ENCODE measurements at places on chromosomes 5 and 9. TPM values are rescaled to one million over a fixed set of nuclear protein-coding genes. Genes with fewer than 3 reads are reported as not detected.

GRCh38 chr9:127942216-127943010 is 4.8 kb upstream of the DPM2 start:
- H3K4me3 ChIP-seq = no peak overlapping the region
- H3K4me1 ChIP-seq = no peaks in the 10 kb centered on the region
- H3K27me3 ChIP-seq = no peaks in the 10 kb centered on the region
- H3K27ac ChIP-seq = no peak overlapping the region
- DNase-seq = peak; percentile 84

GRCh38 chr9:133656211-133657119 is 20.3 kb downstream of the DBH start:
- no peaks in the 10 kb centered on the region for H3K36me3 ChIP-seq
- no peaks in the 10 kb centered on the region for H3K4me1 ChIP-seq
- no peak for DNase-seq
- H3K27ac ChIP-seq = no peak overlapping the region

DNA sequence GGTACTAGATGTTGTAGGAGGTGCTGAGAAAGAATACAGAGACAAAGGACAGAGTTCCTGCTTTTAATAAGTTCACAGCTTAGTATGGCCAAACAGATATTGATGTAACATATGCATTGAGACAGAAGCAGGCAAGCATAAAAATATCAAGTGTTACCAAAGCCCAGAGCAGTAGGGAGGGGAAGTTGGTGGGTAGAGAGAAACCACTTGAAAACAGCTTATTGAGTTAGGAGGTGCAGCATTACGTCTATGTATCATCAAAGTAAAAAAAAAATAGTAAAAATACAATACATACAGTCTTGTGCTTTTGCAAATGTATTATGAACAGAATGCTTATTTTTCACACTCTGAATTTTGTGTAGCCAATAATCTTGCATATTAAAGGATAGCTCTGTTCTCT is 441.8 kb upstream of the SGCD start:
- H3K27ac ChIP-seq = no peak overlapping the region
- no peaks in the 10 kb centered on the region for H3K36me3 ChIP-seq
- H3K4me1 ChIP-seq = no peaks in the 10 kb centered on the region
- H3K27me3 ChIP-seq = no peaks in the 10 kb centered on the region
- DNase-seq = no peak
- H3K4me3 ChIP-seq = no peak overlapping the region

GRCh38 chr5:61228691-61229280 is 66.5 kb upstream of the SMIM15 start:
- no peak overlapping the region for H3K27ac ChIP-seq
- H3K4me1 ChIP-seq = no peaks in the 10 kb centered on the region
- no peaks in the 10 kb centered on the region for H3K36me3 ChIP-seq
- no peak overlapping the region for H3K4me3 ChIP-seq
- H3K27me3 ChIP-seq = no peaks in the 10 kb centered on the region
- no peak for DNase-seq

GRCh38 chr9:71985297-71985911 is 74.0 kb downstream of the C9orf85 start:
- H3K4me3 ChIP-seq = no peak overlapping the region
- H3K27ac ChIP-seq = no peak overlapping the region
- no peaks in the 10 kb centered on the region for H3K4me1 ChIP-seq
- H3K36me3 ChIP-seq = no peaks in the 10 kb centered on the region

GRCh38 chr5:127042593-127042992 is 12.2 kb upstream of the MARCHF3 start:
- no peak for DNase-seq
- H3K4me3 ChIP-seq = no peak overlapping the region
- H3K4me1 ChIP-seq = no peaks in the 10 kb centered on the region
- no peaks in the 10 kb centered on the region for H3K36me3 ChIP-seq
- no peak overlapping the region for H3K27ac ChIP-seq
- H3K27me3 ChIP-seq = no peaks in the 10 kb centered on the region

DNA sequence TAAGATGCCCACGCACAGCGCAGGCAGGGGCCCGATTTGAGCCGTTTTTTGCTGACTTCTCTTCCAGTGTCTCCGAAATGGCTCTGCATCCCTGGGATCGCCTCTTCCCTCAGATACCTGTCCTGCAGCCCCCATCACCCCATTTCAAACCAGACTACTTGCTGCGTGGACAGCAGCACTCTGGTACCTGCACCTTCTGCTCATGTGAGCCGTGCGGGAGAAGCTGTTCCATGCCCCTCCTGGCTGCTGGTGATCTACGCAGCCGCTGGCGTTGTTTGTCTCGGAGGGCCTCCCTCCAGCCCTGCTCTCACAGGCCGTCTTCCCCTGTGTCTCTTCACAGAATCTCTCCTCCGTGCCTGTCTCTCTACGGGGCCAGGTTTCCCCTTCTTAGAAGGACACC is 13.4 kb downstream of the CEP72 start:
- H3K4me1 ChIP-seq = no peaks in the 10 kb centered on the region
- H3K4me3 ChIP-seq = no peak overlapping the region
- H3K27me3 ChIP-seq = no peaks in the 10 kb centered on the region
- peak; percentile 4 for DNase-seq
- no peaks in the 10 kb centered on the region for H3K36me3 ChIP-seq
- no peak overlapping the region for H3K27ac ChIP-seq

- no peaks in the 10 kb centered on the region for H3K27me3 ChIP-seq
- no peak overlapping the region for H3K27ac ChIP-seq
- H3K4me1 ChIP-seq = no peaks in the 10 kb centered on the region
- H3K36me3 ChIP-seq = no peaks in the 10 kb centered on the region
- no peak for DNase-seq
Observed at GRCh38 chr9:31541721-31542281, 842.6 kb upstream of the ACO1 start.

DNA sequence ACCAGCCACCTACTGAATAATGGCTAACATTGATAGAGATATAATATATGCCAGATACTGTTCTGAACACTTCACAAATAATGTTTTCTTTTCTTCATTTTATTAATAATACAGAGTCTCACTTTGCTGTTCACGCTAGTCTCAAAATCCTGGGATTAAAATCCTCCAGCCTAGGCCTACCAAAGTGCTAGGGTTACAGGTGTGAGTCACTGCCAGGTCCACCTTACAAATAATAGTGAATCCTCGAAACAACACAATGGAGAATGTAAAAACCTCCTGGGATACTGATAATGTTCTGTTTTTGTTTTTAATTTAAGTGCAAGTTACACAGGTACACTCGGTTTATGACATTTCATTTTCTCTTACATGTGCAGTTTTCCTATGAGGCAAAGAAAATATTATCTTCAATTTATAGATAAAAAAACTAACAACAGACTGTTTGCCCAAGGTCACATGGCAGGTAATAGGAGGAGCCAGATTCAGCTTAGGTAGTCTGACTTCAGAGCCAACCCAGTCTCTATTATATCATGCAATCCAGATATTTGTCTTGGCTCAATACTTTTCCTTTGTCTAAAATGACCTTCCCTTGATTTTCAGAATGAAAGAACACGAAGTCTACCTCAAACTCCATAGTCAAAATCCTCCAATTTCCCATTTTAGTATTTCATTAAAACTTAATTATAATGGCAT is 7.8 kb downstream of the ZFR start:
- no peaks in the 10 kb centered on the region for H3K27me3 ChIP-seq
- H3K36me3 ChIP-seq = no peaks in the 10 kb centered on the region
- H3K4me1 ChIP-seq = peaks cover 2% of the 10 kb centered on the region
- H3K4me3 ChIP-seq = no peak overlapping the region

DNA sequence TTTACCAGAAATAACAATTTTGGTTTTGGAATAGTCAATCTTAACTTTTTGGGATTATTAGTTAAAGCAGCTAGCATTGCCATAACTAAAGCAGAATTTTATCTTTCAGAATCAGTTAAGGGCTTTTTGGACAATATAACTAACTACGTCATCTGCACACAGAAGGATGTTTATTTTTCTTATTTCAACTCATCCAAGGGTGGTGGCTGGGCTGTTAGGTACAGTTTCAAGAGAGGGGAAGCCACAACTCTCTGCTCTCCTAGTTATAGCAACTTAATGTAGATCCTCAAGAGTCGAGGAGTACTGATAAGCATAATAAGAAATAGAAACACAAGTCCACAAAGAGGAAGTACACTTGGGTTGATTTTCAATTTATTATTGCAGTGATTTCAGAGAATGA is 65.6 kb downstream of the ANKRD55 start:
- no peak overlapping the region for H3K27ac ChIP-seq
- no peaks in the 10 kb centered on the region for H3K27me3 ChIP-seq
- no peaks in the 10 kb centered on the region for H3K4me1 ChIP-seq
- no peaks in the 10 kb centered on the region for H3K36me3 ChIP-seq
- no peak overlapping the region for H3K4me3 ChIP-seq
- no peak for DNase-seq

DNA sequence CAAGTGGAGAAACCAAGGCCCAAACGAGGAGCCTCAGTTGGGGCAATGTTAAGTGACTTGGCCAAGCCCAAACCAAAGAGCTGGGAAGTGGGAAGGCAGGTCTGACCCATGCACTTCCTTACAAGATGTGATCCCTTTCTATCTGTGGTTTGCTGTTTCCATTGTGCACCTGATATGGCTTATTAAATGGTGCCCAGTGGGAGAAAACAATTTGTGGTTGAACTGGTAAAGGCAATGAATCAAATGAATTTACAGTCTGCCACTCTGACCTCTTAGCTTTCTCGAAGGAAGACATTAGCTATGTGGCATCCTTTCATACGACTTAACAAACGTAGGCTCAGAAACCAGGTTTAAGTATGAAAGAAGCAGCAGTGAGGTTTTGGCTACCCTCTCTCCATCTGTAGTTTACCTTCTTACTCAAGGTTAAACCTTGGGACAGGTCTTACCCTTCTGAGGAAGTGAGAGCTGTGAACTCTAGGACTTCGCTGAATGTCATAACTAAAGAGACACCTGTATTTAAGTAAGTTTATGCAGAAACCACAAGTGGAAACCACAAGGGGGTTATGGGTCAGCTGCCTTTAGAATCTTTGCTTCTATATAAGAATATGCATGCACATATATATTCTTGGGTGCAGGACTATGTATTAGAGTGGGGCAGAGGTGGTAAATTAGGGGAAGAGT is 100.5 kb upstream of the SPATA31D4 start:
- no peak for DNase-seq
- H3K4me1 ChIP-seq = no peaks in the 10 kb centered on the region
- H3K36me3 ChIP-seq = no peaks in the 10 kb centered on the region
- no peak overlapping the region for H3K4me3 ChIP-seq
- no peak overlapping the region for H3K27ac ChIP-seq

DNA sequence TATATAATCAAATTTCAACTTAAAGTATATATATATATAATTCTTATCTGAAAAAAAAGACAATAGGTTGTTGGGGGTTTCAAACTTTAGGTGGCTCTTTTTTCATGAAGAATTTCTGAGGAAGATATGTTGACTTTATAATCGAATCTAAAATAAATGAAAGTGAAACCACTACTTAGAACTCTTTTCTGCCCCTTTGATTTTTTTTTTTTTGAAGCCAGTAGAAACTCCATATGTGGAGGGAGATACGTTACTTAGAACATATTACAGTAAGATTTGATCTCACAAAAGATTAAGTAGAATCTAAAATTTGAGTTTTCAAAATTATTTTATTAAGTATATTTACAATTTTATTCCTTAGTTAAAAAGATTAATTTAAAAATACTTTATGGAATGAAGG is 96.9 kb downstream of the ATG10 start:
- no peaks in the 10 kb centered on the region for H3K36me3 ChIP-seq
- no peaks in the 10 kb centered on the region for H3K27me3 ChIP-seq
- no peak overlapping the region for H3K4me3 ChIP-seq
- H3K4me1 ChIP-seq = no peaks in the 10 kb centered on the region
- H3K27ac ChIP-seq = no peak overlapping the region

DNA sequence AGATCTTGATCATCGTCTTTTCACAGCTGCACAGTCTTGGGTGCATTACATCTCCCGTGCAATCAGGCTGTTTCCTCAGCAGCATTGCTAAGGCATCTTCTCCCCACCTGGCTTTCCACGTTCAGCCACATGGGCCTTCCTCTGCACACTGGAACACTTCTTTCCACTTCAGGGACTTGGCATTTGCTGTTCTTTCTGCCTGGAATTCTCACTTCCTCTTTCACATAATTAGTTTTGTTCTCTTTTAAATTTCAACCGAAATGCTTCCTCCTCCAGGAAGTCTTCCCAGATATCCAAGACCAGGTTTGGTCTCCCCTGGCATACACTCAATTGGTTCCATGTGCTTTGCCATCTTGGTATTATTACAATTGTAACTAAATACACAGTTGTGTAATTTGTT is 43.8 kb downstream of the WHRN start:
- DNase-seq = no peak
- no peak overlapping the region for H3K27ac ChIP-seq
- H3K36me3 ChIP-seq = no peaks in the 10 kb centered on the region
- no peaks in the 10 kb centered on the region for H3K4me1 ChIP-seq

- no peaks in the 10 kb centered on the region for H3K36me3 ChIP-seq
- peak; percentile 49 for DNase-seq
- no peak overlapping the region for H3K4me3 ChIP-seq
- H3K4me1 ChIP-seq = no peaks in the 10 kb centered on the region
- no peaks in the 10 kb centered on the region for H3K27me3 ChIP-seq
Observed at GRCh38 chr9:91500509-91501014, 76.9 kb upstream of the NFIL3 start.

DNA sequence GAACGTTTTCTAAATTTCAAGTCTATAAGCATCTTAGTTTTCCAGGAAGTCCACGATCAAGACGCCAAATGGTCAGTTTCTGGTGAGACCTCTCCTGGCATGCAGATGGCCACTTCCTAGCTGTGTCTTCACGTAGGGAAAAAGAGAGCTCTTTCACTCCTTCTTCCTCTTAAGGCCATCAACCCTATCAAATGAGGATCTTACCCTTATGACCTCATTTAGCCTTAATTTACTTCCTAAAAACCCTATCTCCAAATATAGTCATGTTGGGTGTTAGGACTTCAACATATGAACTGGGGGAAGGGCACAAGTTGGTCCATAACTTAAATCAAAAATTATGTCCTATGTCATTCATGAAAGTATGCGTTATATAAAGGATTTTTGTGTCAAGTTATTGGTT is 229.5 kb downstream of the ARL15 start:
- no peaks in the 10 kb centered on the region for H3K4me1 ChIP-seq
- H3K27me3 ChIP-seq = no peaks in the 10 kb centered on the region
- no peak overlapping the region for H3K4me3 ChIP-seq
- no peak for DNase-seq
- no peak overlapping the region for H3K27ac ChIP-seq
- H3K36me3 ChIP-seq = no peaks in the 10 kb centered on the region

- DNase-seq = peak; percentile 32
- peaks cover 15% of the 10 kb centered on the region for H3K4me1 ChIP-seq
- H3K4me3 ChIP-seq = no peak overlapping the region
- no peaks in the 10 kb centered on the region for H3K36me3 ChIP-seq
- no peak overlapping the region for H3K27ac ChIP-seq
Observed at GRCh38 chr5:110105692-110106091, 416.0 kb downstream of the MAN2A1 start.

GRCh38 chr9:3708751-3709150 is 182.9 kb upstream of the RFX3 start:
- no peaks in the 10 kb centered on the region for H3K36me3 ChIP-seq
- no peak for DNase-seq
- H3K4me3 ChIP-seq = no peak overlapping the region
- no peaks in the 10 kb centered on the region for H3K27me3 ChIP-seq
- no peak overlapping the region for H3K27ac ChIP-seq

The CYLC2 gene
- total RNA-seq = not detected

The CDKN2A gene
- total RNA-seq = 2.3 TPM

The GABBR2 gene
- total RNA-seq = 0.39 TPM

Data from aorta (tissue), 5 donors.